Glutamatergic neuron (in vitro differentiated cells): ENCODE measurements at places on chromosomes 2 and 18. TPM values are rescaled to one million over a fixed set of nuclear protein-coding genes. Genes with fewer than 3 reads are reported as not detected.
A peak's percentile ranks its signal among the peaks of the same experiment; 100 is the strongest.

- no peak overlapping the region for H3K4me3 ChIP-seq
- no peak for DNase-seq
- no peaks in the 10 kb centered on the region for H3K36me3 ChIP-seq
- H3K4me1 ChIP-seq, result peaks cover 4% of the 10 kb centered on the region
- H3K27ac ChIP-seq, result no peak overlapping the region
Observed at GRCh38 chr2:32522770-32523169, 105.1 kb upstream of the TTC27 start.

DNA sequence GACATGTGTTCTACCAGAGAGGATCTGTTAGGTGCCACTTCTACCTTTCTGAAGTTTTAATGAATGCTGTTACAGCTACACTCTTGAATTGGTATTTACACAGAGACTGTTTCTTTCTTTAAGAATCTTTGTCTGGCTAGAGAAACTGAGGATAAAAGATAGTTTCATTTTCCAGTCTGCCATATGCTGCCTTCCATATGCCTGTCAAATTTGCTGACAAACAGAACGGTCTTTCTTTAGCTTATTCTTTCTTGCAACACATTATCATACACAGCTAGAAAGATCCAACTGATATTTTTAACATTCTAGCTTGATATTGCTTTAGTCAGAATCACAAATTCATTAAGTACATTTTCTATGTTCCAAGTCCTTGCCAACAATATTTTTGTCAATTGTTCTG is 409.8 kb upstream of the CELF4 start:
- H3K36me3 ChIP-seq, result no peaks in the 10 kb centered on the region
- no peaks in the 10 kb centered on the region for H3K27me3 ChIP-seq
- no peak for DNase-seq
- no peaks in the 10 kb centered on the region for H3K4me1 ChIP-seq

DNA sequence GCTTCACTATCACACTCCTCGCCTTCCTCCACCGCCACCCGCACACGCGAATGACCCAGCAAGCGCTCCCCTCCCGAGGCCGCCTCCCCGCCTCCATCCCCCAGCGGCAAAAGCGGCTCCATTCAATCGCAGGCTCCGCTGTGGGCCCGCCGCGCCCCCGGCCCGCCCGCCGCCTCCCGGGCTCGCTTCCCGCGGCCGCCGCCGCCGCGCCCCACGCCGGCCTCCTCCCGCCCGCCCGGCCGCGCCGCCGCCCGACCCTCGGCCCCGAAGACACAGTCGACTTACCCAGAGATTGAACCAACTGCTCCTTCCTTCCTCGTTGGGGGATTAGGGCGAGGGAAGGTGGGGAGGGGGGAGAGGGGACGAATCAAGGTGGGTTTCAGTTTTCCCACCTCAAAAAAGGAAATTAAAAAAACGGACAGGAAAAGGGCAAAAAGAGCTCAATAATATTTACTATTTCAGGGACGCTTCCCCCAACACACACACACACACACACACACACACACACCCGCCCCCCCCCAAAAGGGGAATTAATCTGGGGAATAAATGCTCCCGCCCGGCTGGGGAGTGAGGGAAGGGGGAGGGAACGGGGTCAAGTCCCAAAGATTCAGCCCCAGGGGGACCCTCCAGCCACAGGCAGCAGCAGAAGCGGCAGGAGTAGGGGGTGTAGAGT is 743 bp downstream of the XPO1 start:
- DNase-seq, result peak; percentile 72
- peak overlapping the region; percentile 94 for H3K4me3 ChIP-seq
- H3K4me1 ChIP-seq, result peaks cover 15% of the 10 kb centered on the region
- no peaks in the 10 kb centered on the region for H3K36me3 ChIP-seq
- peak overlapping the region; percentile 97 for H3K27ac ChIP-seq

The SLC9A2 gene
- not detected for total RNA-seq

The ANKRD29 gene
- total RNA-seq, result not detected
